GM12864 (cell line): ENCODE measurements at places on chromosomes 4 and X.
A peak's percentile ranks its signal among the peaks of the same experiment; 100 is the strongest.

- DNase-seq, result no peak
These were observed 202.9 kb downstream of the TEX13A start for GRCh38 chrX:105017641-105018040.

DNA sequence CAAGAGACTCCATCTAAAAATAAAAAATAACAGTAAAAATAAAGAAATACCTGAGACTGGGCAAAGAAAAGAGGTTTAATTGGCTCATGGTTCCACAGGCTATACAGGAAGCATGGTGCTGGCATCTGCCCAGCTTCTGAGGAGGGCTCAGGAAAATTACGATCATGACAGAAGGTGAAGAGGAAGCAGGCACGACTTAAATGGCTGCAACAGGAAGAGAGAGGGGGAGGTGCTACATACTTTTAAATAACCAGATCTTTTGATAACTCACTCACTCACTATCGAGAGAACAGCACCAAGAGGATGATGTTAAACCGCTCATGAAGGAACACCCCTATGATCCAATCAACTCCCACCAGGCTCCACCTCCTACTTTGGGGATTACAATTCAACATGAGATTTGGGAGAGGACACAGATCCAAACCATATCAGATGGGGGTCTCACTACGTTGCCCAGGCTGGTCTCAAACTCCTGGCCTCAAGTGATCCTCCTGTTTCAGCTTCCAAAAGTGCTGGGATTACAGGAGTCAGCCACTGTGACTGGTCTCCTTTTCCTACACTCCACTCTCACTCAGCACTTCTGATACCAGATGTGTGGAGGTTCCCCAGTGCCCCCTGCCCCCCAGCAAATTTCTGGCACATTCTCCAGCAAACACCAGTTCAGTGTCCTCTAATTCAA lies 11.9 kb upstream of the ZNF157 start:
- no peak for DNase-seq

- DNase-seq, result no peak
These were observed 192.2 kb upstream of the LEF1 start for GRCh38 chr4:108360754-108361445.

- DNase-seq, result no peak
These were observed 62.1 kb upstream of the CCDC160 start for GRCh38 chrX:134174859-134175258.

GRCh38 chr4:150781191-150781590 lies 199.2 kb downstream of the MAB21L2 start:
- DNase-seq, result no peak

GRCh38 chrX:2512501-2512900 lies 11.7 kb upstream of the DHRSX start:
- DNase-seq, result no peak

DNA sequence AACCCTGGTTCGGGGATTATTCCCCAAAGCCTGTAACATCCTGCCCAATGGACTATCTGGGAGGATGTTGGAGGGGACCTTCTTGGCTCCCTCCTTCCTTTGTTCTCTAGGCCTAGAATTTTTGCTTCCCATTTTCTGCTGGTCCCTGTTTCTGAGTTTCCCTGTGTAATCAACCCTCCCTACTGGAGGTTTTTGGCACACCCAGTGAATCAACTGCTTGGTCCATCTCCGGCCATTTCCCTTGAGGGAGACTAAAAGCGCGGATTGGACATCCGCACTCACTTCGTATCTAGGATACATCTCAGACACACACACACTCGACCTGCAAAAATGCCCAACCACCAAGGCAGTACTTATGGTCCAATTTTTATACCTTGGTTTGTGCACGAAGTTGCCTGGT lies 108.2 kb upstream of the MAGEE2 start:
- no peak for DNase-seq

GRCh38 chr4:87019898-87020297 lies 85.1 kb downstream of the AFF1 start:
- no peak for DNase-seq

DNA sequence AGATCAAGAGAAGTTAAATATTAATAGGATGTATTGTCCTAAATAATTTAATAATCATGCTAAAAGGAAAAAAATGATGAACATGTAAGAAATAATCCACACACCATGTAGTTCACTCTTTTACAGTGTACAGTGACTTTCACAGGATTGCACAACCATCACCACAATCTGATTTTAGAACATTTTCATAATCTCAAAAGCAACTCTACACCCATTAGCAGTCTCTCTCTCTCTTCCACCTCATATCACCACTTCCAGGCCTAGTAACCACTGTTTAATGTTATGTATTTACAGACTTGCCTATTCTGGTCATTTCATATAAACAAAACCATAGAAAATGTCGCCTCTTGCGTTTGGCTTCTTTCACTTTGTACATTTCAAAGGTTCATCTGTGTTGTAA lies 153.4 kb downstream of the FSTL5 start:
- DNase-seq, result no peak

GRCh38 chrX:78548012-78548411 lies 111.1 kb downstream of the RTL3 start:
- DNase-seq, result no peak

GRCh38 chrX:130593911-130594310 lies 192.1 kb downstream of the RBMX2 start:
- no peak for DNase-seq

- DNase-seq, result no peak
These were observed 18.7 kb downstream of the NAT8L start for GRCh38 chr4:2077537-2078460.

GRCh38 chr4:12703036-12703435 lies 781.1 kb downstream of the RAB28 start:
- DNase-seq, result no peak

- DNase-seq, result no peak
These were observed 49.2 kb upstream of the FHL1 start for GRCh38 chrX:136097871-136098805.

DNA sequence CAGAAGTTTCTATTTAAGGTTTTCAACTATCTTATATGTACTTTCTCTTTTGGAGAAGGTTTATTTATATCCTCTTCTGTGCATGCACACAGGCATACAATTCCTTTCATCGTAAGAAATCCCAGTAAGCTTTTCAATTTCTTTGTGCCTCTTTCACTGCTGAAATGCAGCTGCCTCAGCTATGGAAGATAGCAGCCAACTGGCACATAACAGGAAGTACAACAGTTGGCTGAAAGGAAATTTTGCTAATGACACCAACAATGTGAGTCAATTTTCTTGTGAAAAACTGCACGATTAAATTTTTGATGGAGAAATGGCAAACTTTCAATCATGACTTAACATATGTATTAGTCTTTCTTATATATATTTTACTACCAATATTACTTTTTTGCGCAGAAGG lies 74.5 kb upstream of the PAQR3 start:
- DNase-seq, result no peak

DNA sequence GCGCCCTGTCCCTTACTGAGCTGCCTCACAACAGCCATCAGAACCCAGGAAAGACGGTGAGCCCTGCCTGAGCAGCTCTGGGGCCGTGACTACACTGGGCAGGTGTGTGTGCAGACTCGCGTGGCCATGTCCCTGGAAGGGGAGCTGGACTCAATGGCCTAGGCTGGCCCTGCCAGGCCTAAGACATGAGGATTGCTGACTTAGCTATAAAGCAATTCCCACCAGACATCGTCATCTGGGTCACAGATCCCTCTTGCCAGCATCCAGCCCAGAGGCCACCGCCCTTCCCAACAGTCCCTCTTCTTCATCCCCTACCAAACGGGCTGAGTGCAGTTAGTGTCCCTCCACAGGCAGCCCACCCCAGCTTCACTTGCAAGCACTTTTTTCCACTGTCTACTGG lies 3.7 kb downstream of the NAA10 start:
- DNase-seq, result no peak

DNA sequence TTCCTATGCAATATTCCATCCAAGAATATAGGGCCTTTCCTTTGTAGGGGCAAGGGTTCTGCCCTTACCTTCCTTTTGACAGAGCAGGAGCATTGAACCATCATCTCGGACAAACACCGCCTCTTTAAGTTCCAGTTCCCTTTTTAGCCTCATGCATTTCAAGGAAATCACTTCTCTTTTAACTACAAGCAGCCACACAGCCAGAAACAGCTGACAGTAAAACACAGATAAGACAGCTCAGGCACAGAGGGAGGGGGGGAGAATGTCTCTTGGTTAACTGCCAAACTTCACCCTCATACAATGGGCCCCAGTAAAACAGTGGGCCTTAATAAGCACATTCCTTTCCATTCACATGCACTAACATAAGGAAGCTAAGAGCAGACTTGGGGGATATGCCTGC lies 648.3 kb downstream of the GABRG1 start:
- DNase-seq, result no peak

DNA sequence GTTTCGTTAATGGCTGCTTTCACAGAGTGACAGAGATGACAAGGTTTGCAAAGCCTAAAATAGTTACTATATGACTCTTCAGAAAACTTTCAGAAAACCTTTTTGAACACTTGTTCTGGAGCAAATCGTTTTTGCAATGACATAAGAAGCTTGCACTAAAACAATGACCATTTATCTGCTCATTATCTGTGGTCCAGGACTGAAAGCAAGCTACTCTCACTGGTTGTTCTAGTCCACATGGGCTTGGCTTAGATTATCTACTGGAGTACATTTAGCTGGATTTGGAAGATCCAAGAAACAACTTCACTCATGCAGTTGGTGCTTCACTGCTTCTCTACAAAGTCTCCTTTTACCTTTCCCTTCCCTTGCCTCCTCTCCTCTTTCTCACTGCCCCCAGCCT lies 1836.4 kb upstream of the AGA start:
- DNase-seq, result no peak

- no peak for DNase-seq
These were observed 477 bp downstream of the FGF5 start for GRCh38 chr4:80266902-80267380.

DNA sequence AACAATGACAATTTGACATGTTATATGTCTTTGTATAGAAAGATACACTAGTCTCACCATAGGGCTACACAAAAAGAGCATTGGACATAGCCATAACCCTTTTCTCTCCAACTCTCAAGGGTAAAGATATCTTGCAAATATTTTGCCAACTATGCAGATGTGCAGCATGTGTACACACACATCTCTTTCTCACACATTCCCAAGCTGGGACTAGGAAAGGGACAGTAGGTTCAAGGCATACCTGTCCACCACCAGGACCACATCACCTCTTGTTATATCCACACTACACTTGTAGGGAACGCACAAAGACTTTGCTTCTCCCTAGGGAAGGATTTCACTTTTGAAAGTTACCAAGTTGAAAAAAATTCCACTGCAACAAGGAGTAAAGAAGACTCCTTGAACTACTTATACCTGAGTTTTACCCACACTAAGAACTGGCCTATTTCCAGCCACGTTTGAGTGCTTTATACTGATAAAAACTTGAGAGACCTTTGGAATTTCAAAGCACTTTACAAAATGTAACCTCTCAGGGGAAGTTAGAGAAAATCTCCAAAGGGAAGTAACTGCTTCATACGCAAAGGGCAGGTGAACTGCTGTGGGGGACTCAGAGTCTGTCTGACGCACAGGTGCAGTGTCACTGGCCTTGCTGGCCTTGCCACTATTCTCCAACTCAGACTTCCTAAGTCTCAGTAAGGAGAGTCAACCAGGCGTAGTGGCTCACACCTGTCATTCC lies 36.9 kb downstream of the NR3C2 start:
- DNase-seq, result no peak

DNA sequence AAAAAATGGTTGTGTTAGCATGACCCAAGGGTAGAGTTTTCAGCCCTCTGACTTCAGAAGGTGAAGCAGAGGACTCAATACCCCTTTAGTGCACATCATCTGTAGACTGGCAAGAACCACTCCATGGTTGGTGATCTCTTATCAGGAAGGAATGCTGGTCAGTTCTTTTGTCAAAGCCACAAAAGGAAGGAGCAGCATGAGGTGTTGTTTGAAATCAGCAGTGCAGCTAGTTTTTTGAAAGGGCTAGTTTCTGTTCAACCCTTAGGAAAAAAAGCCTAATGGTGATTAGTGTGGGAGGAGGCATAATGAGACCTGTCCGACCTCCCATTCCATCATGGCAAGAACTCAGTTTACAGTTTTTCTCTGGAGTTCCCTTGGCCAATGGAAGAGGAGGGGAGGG lies 362.0 kb upstream of the CT83 start:
- no peak for DNase-seq

DNA sequence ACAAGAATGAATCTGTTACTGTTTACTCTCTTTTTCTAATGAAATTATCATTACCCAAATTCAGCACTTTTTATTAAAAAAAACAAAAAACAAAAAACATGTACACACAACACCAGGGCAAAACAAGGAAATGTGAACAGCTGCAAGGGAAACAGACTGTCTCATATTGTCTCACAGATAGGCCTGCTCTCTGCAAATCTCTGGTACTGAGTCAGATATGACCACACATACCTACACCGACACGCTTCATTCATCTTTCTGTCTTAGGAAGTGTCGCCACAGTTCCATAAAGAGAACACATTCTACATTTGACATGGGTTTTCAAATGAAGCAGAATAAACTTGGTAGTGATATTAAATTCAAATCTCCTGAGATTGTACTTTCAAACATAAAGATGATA lies 92.2 kb upstream of the GPR34 start:
- DNase-seq, result peak; percentile 39

DNA sequence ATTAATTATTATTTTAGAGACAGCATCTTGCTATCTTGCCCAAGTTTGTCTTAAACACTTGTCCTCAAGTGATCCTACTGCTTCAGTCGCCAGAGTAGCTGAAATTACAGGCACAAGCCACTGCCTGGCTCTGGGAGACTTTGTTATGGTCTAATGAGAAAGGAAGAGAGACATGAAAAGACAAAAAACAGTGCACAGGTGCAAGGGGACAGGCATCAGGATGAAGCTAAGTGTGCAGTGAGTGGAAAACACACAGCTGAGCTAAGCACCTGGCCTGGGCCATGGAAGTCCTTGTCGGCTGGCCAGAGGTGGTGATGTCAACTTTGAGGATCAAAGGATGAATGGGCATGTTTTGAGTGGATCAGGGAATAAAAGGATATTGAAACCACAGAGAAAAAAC lies 102.7 kb downstream of the HS3ST1 start:
- DNase-seq, result no peak

GRCh38 chrX:140933016-140933415 lies 69.4 kb upstream of the SPANXB1 start:
- DNase-seq, result no peak

- DNase-seq, result no peak
These were observed 25.3 kb downstream of the HOPX start for GRCh38 chr4:56655627-56656345.

DNA sequence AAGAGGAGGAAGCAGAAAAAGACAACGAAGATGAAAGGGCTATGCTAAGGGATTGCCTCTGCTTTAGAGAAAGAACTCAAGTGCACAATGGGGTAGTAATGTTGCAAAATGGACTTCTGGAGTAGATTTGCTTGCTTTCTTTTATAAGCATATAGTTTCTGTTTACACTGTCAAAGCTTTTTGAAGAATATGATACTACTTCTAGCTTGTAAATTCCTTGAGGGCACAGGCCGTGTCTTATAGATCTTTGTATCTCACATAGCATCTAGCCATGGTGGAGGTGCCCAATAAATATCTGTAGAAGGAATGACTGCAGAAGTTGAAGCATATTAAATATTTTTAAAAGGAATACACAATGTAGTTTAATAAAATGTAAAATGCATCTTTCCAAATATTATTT lies 147.8 kb upstream of the ZIC3 start:
- DNase-seq, result no peak
